ENCODE measurements at places on chromosomes 13 and 19.

DNA sequence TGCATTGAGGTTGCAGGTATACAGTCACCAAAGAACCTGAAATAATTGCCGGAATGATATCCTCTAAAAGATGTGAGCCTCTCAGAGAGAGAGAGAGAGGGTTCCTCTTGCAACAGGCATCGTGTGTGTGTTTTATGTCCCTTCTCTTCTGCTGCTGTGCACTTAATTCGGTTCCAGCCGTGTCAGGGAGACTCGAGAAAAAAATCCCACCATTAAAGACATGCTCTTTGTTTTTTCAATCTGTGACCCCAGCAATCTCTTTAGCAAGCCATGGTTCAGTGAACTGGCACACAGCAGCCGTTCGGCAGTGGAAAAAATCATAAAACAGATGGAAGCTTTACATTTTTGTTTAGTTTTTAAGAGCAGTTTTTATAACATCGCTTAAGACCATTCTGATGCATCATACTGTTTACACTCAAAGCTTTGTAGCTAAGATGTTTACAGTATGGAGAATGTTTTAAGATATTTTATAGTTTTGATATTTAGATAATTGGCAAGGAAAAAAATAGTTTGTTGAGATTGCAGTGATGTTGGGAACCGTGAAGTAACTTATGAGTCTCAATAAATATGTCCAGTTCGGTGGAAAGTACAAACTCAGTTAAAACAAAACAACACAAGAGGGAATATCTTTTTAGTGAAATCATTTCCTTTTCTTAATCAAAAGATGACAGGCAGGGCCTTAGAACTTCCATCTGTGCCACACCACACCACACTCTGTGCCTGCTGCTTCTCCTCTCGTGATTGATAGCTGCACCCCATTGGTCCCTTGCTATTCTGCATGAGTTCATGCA, 31.2 kb upstream of the ZNF536 start:
- DNase-seq = no peak

DNA sequence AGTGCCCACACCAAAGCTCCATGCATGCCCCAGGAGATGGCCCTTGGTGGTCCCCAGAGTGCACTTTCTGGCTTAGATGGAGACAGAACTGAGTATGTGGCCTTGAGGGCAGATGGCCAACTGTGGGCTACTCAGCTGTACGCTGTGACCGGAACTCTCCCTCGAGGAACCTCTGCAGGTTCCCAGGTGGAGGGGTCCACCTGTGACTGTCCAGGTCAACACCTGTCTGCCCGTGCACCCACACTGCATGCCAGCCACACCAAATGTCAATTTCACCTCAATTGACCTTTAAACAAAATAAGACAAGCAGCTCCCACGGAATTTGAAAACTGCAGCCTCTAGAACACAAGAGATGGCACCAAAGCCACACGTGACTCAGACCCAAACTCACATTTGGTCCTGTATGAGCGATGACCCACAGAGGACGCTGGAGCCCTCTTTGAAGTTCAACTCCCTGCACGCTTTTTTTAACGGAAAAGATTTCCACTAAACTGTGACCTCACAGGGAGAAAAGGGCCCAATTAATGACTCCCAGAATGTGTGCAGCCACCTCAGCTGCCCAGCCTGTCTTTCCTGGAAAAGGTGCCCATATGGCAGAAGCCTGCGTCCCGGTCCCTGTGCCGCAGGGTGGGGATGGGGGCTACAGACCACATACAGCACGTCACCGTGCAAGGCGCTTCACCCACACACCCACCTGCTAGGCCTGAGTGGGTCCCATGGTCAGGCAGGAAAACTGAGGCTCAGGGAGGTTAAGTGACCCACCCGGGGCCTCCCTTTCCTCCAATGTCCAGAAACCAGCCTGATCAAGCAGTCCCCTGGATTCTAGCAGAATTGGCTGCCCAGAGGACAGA, 47.7 kb downstream of the KLF2 start:
- no peak for DNase-seq

GRCh38 chr13:35865341-35866240, 265.6 kb downstream of the DCLK1 start:
- no peak for DNase-seq

DNA sequence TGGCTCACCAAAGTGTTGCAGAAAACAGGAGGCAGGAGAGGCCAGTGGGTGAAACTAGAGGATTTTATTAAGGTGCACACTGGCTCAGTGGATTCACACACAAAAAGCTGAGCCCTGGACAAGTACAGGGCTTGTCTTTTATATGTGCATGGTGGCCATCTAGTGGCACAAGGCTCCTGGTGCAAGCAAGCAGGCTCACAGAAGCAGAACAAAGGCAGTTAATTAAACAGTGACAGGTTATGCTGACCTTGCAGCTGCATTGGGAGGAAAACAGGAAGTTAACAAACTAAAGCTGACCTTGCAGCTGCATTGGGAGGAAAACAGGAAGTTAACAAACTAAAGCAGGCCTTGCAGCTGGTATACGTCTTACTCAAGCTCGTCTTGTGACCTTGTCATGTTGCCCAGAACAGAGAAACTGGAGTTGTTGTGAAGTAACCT, 65.3 kb upstream of the ZNF681 start:
- no peak for DNase-seq

DNA sequence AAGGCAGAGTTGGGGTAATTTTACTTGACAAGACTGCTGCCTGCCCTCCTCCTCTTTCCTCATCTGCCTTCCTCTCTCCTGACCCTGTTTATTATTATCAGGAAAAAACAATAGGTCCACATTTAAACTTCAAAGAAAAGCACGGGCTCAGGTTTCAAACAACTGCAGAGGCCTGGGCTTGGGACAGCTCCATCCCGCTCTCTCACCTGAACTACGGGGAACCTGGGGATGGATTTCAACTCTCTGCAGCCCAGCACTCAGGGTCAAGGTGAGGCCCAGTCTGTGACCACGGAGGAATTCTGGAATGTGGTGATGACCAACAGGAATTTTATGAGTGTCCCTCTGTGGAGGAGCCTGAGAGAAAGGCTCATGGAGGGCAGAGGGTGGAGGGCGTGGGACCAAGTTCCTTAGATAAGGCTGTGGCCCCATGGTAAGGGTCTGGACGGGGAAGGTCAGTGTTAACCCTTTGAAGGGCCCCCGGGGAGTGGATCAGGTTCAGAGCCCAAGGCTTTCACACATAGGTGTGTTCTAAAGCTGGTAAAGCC, 220.8 kb upstream of the MAB21L1 start:
- no peak for DNase-seq

GRCh38 chr19:42412227-42412626, 15.0 kb downstream of the LIPE start:
- no peak for DNase-seq

GRCh38 chr19:9789066-9789465, 20.5 kb upstream of the ZNF846 start:
- no peak for DNase-seq

GRCh38 chr19:3499738-3500428, 591 bp downstream of the DOHH start:
- no peak for DNase-seq

DNA sequence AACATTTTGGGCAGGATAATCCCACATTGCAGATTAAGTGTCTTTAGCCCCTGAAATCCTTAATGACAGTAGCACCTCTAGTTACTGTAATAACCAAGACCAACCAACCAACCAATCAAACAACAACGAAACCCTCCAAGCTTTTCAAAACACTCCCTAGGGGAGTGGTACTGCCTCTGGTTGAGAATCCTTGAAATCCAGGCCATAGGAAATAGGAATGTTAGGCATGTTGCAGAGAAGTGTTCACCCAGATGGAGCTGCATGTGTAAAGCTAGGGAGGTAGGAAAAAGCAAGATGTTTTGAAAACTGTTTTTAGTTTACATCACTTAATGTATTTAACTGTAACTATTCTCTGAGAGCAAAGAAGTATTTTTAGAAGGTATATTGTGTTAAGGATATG, 4.5 kb downstream of the LACC1 start:
- DNase-seq = no peak

GRCh38 chr19:13302526-13303270, 152.5 kb downstream of the IER2 start:
- no peak for DNase-seq

- DNase-seq = no peak
These were observed 8.9 kb upstream of the MYO1F start for GRCh38 chr19:8585894-8586750.

GRCh38 chr13:44934724-44935123, 54.5 kb downstream of the NUFIP1 start:
- DNase-seq = no peak

- DNase-seq = no peak
These were observed 34.7 kb downstream of the COL4A1 start for GRCh38 chr13:110272227-110272626.

DNA sequence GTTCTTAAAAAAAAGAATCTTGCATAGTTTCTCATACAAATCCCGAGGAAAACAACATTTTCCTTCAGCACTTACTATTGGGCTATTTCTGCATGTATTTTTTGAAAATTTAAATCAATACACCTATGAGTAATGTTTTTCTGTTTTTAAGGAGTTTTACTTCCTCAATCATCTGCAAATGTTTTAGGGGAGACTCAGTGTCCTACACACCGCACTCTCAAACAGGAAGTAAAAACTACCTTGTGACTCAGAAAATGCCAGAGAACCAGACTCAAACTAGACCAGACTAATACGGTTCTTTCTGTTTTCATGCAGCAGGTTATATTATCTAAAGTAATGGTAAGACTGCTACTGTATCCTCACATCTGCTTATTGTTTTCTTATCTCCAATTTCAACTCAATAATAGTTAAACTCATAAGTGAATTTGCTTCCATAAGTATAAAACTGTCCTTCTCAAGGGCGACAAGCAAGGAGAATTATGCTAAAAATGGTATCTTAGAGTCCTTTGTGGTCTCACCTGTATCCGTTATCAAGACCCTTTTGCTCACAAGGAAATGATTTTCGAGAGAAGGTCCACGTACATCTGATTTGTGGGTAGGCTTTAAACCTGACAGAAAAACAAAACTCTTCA, 52.5 kb downstream of the FLT3 start:
- no peak for DNase-seq

DNA sequence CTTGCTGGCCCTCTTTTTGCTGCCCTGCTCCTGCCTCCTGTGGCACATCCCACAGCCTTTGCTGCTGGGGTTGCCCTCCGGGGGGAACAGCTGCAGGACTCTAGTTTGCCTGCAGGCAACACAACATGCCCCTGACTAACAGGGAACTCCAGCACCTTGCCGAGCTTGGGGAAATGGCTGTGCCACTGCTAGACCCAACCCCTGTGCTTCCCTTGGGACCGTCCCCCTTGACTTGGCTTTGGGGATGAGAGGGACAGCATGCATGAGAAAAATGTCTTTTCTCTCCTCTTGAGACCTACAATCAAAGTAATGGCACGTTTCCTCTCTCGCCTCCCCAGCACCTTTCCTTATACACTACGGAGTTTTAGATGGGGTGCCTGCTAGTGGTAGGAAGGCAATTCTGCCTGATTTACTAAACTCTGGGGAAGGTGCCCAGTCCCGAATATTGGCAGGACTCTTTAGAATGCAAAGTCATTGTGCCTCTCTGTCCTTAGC, 12.4 kb upstream of the VWA8 start:
- no peak for DNase-seq

DNA sequence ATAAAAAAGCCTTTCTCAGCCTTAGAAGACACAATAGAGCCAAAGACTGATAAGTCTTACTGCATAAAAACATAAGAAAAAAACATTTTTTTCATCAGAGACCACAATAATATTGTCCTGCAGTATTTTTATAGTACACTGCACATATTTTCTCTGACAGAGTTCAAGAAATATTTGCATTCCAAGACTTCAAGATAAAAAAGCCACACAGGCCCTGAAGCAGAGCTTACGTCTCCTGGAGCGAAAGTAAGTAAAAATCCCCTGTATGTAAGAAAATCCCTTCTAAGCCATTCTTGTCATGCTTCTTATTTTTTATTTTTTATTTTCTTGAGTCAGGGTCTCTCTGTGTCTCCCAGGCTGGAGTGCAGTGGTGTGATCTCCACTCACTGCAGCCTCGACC, 755.9 kb downstream of the LIG4 start:
- DNase-seq = no peak

DNA sequence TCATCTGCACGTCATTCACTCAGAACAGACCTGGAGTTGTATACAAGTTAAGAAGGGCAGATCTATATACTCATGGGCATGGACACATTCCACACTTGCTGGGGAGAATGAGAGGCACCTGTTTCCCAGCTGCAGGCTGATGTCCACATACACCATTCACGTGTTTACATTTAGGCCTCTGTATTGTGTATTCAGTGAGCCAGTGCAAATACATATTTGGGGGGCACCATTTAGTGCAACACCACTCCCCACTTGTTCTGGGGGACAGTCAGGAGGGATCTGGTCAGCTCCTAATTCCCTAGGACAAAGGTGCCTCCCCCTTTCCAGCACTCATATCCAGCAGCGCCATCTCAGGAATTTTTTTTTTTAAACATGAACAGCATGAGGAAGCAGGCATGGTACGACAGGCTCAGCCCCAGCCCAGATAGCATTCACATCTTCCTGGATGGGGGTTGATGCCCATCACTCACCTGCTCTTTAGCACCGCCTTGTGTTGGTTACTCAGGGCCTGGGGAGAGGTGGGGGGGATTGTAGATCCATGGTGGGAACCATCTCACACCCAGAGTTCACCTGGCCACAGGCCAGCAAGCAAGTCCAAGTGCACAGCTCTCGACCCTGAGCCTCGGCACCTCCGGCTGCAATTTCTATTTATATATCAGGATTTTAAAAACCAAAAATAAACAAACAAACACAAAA, 56.9 kb upstream of the ZNF254 start:
- DNase-seq = no peak

- DNase-seq = no peak
These were observed 282.2 kb upstream of the SOX21 start for GRCh38 chr13:94994506-94994905.

DNA sequence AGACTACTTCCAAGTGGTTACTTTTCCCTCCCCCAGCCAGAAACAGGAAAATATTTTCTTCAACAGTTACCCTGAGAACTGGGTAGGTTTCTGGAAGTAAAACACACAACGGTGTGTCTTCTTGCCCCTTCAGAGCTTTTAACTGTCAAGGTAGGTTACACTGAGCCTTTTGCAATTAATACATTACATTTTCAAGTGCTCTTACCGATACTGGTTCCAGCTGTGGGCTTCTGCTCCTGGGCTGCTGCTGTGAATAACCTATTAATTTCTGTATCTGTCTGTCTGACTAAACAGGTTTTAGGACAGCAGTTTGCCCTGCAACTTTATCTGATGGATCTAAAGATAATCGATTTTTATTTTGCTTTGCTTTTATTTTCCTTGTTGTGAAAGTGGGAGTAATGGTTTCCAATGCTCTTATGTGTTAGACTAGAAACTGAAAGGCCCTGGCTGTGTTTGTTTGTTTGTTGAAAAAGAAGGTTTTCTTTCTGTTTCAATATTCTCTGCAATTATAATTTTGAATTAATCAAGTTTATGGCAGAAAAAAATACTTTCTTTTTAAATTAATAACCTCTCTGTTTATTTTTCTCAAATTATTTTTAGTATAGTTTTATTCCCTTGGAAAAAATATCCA, 196.7 kb upstream of the SLITRK6 start:
- DNase-seq = no peak

GRCh38 chr13:28077231-28077630, 23.1 kb downstream of the FLT3 start:
- no peak for DNase-seq

GRCh38 chr13:101875717-101876393, 423.4 kb downstream of the ITGBL1 start:
- peak; percentile 13 for DNase-seq

- no peak for DNase-seq
These were observed 98.8 kb downstream of the CRYL1 start for GRCh38 chr13:20426766-20427448.
